ENCODE measurements at places on chromosomes 11 and 22.

GRCh38 chr11:125173556-125173955 lies 9.0 kb downstream of the PKNOX2 start:
- no peak for DNase-seq

- DNase-seq = no peak
Measured at GRCh38 chr22:45091254-45091854, 72.4 kb upstream of the NUP50 start.

DNA sequence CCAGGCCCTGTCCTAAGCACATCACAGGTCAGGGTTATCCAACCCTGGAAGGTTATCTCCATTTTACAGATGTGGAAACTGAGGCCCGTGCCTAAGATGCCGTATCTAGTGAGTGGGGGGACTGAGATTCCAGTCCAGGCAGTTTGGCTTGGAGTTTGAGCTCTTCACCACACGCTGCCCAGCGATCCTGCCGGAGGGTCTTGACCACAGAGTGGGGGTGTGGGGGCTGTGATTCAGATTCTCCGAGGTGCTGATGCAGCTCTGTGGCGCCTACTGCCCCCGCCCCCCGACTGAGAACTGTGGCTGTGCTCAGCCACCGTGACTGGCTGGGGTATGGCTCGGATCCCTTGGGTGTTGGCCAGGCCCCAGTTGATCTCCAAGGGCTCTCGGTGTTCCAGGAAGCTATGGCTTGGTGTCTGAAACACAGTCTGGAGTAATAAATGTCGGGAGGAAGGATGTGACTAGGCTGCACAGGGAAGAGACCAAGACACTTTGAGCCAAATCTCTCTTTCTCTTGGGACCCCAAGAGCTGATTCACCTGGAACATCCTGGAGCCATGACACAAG lies 60.6 kb upstream of the RASD2 start:
- no peak for DNase-seq

DNA sequence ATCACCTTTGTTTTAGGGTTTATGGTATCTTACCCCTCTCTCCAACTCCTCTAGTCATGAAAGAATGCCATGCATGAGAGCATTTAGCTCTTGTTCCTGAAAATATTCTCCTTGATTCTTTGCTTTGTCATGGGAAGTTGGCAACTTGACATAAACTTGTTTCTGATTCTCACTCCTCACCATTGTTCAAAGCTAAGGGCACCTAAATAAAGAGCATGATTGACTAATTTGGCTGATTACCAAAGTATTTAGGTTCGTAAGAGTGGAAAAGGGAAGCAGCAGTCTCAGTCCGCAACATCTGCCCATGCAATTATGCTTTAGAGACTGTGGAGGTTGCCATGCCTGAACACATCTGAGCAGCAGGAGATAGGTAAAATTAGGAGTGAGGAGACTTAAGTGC lies 26.4 kb downstream of the OR52K1 start:
- no peak for DNase-seq

GRCh38 chr11:95104121-95104830 lies 14.6 kb downstream of the ENDOD1 start:
- no peak for DNase-seq

GRCh38 chr11:66561178-66561974 lies 7.0 kb downstream of the CTSF start:
- DNase-seq = no peak

- DNase-seq = no peak
Measured at GRCh38 chr11:90176069-90176468, 41.6 kb downstream of the NAALAD2 start.

DNA sequence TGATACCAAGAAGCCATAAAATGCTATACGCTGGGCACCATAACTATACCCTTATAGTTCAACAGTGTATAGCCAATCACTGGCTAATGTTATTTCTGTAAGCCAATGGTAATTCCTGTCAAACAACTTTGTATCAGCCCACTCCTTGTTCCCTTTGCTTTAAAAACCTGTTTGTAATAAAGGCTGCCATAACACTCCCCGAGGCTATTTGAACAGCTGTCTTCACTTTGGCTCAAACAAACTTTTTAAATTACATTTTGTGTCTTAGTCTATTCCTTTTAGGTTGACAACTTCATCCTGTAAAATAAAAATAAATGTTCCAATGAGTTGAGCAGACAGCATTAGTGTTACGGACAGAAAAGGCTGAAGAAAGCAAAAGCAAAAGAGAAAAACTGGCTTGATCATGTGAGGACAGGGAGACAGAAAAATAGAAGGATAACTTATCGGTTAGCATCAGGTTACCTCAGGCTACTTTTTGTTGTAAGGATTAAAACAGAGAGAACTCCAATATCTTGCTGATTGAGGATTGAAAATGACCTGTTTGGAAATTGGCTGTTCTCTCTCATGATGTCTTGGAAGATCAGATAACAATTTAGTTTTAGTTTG lies 95.0 kb downstream of the AASDHPPT start:
- no peak for DNase-seq

- no peak for DNase-seq
Measured at GRCh38 chr22:40434106-40434505, 63.7 kb downstream of the SGSM3 start.

All from stromal cell of bone marrow (primary cell).